Muscle of back (tissue), 13 donors: ENCODE measurements at places on chromosomes 3 and 15.
A peak's percentile ranks its signal among the peaks of the same experiment; 100 is the strongest.

DNA sequence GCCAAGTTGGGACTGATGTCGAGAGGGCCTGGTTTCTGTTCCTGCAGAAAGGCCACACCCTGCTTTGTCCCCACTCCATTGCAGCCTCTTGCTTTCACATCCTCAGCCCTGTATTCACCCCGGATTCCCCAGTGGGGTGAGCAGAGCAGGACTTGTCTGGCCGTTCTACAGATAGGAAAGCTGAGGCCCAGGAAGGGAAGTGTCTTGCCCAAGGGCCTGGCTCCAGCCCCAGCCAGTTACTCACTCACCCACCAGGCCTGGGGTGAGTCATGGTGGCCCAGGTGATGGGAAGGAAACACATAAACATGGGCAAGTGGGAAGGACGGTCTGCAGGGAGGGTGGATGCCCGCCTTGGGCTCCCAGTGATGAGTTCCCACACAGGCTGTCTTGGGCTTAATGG is 6.1 kb upstream of the DUSP7 start:
- DNase-seq: no peak

DNA sequence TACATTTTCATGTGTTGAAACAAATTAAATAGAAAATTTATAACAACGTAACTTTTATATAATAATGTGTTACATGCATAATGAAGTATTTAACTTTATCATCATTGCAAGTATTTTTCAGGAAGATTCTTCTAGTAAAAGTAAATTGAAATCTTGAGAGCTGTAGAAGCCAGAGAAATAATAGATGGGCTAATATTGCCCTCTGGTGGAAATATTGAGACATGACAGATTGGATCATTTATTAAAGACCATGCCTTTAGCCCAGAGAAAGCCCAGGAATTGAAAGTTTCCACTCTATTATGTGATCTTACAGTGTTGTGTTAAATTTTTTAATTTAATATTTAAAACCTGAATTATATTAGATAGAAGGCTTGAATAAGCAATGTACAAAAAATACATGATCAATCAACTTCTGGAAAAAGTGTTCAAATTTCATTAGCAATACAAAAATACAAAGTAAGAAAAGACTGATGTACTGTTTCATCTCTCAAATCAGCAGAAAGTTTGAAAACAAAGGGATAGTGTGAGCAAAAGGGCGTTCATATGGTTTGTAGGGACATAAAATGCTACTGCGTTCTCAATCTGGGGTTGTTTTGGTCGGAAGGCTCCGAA is 52.7 kb upstream of the SPTSSB start:
- peak; percentile 62 for DNase-seq

- no peak for DNase-seq
Measured at GRCh38 chr3:101851072-101851770, 1.9 kb downstream of the NFKBIZ start.

- DNase-seq: no peak
Measured at GRCh38 chr15:20356911-20357480, 184.6 kb downstream of the GOLGA6L6 start.

- DNase-seq: no peak
Measured at GRCh38 chr3:48715174-48715800, 1.7 kb downstream of the IP6K2 start.

GRCh38 chr3:172675441-172676193 is 35.2 kb downstream of the NCEH1 start:
- DNase-seq: peak; percentile 40

DNA sequence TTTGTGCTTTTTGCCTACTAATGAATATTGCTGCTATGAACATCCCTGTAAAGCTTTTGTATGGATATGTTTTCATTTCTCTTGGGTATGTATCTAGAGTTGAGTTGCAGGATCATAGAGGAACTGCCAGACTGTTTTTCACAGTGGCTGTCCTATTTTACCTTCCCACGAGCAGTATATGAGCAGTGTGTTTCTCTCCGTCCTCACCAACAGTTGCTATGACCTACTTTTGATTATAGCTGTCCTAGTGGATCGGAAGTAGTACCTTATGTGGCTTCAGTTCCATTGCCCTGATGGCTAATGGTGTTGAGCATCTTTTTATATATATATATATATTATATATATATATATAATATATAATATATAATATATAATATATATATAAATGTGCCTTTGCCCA is 25.2 kb downstream of the CDAN1 start:
- no peak for DNase-seq

DNA sequence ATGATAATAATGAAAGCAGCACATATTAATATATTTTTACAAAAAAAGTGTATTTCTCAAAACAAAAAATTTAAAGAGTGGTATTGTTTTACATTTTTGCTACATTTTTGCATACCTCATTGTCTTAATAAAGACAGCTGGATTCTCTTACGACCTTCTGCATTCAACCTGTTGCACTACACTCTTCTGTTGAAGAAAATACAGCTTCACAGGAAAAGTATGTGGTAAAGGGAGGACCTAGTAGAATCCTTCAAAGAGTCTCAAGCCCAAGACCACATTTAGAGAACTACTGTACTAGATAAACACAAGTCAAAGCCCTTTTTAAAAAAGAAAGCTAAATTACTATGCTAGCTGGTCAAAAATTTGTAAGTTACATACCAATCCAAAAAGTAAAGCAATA is 7.9 kb downstream of the ZNF280D start:
- no peak for DNase-seq

DNA sequence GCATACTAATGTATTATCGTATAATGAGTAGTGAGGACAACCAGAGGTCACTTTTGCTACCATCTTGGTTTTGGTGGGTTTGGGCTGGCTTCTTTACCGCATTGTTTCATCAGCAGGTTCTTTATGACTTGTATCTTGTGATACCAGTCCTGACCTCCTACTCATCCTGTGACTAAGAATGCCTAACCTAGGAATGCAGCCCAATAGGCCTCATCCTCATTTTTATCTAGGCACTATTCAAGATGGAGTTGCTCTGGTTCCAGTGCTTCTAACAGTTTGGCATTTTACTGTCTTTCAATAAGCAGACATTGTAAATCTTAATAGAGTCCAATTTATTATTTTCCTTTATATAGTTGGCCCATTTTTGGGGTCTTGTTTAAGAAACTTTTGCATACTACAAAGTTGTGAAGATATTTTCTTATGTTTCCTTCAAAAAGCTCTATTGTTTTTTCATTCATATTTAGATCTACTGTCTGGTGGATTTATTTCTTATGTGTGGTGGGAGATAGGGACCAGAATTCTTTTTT is 60.8 kb upstream of the RNU6-1 start:
- DNase-seq: no peak

- DNase-seq: no peak
Measured at GRCh38 chr3:134495980-134496379, 10.1 kb downstream of the CEP63 start.

DNA sequence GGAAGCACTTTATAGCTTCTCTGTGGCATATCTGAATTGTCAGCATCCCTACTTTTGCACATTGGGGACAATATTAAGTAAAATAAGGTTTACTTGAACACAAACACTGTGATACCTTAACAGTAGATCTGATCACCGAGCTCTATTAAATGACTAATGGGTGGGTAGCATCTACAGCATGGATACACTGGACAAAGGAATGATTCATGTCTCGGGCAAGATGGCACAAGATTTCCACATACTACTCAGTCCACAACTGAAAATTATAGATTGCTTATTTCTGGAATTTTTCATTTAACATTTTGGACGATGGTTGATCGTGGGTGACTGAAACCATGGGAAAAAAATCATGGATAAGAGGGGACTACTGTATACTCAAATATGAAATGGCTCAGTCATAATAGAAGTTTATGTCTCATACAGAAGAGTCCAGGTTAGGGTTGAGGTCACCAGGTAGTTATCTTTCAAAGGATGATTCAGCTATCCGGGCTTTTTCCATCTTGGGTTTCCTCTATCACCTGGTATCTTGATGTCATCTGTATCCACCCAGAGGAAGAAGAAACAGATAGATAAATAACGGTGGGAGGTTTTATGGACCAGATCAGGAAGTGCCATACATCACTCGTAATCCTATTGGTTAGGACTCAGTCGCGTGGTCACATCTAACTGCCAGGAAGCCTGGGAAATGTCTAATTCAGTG is 320.0 kb upstream of the RARB start:
- DNase-seq: no peak

DNA sequence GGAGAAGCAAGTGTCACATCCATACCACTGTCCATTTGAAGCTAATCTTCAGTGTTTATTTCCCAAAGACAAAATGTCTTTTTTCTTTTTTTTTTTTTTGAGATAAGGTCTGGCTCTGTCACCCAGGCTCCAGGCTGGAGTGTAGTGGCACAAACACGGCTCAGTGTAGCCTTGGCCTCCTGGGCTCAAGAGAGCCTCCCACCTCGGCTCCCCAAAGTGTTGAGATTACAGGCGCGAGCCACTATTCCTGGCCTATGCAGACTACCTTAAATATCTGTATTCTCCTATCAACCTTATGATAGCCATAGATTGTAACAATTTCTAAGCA is 27.7 kb upstream of the VPS33B start:
- DNase-seq: no peak

DNA sequence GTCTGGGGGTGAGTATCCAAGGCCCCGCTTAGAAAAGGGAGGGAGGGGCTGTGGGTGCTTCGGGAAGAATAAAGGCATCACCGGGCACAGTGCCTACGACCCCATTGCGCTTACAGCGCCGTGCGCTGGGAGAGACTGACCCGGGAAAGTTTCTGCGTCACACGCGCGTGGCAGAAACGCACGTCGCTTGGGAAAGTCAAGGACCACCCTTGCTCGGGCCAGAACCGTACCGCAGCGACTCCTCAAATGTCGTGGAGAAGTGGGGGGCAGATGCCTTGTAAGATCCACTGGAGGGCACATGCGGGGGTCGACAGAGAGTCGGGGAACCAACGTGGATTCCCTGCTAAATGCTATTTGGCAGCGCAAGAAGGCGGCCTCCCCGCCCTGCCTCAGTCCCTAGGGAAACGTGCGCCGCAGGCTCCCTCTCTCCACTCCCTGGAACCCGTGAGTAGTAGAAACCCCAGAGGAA is 2.4 kb downstream of the ADAMTS9 start:
- DNase-seq: no peak

DNA sequence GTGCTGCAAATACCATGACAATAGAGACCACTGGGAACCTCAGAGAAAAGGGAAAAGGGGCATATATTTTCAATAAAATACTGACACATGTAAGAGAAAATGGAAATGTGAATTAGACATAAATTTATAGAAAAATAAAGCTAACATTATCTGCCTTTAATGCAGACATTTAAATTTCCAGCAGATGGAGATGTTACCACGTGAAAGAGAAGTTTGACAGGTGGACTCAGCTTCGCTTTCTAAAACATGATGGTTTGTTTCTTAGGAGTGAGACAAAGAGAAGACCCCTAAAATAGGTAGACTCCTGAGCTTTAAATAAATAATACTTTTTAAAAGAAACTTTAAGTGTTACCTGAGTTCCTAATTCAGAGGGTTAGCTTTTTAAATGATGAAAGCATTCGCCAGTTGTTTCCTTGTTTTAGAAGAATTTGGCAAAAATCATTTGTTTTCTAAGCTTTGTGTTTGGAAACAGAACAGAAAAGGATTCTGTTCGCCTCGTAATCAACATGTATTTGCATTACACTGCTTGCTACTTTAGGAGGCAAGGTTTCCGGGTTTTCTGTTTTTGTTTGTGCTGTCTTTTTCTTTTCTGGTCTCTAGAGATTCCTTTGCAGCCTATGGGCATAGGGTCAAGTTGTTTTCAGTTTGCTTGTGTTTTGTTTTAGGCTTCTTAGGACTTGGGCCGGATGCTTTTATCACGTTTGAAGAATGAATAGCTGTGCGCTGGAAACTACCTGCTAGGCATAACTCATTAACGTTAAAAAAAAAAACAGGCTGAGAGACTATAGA is 271.4 kb downstream of the THSD4 start:
- DNase-seq: peak; percentile 71

DNA sequence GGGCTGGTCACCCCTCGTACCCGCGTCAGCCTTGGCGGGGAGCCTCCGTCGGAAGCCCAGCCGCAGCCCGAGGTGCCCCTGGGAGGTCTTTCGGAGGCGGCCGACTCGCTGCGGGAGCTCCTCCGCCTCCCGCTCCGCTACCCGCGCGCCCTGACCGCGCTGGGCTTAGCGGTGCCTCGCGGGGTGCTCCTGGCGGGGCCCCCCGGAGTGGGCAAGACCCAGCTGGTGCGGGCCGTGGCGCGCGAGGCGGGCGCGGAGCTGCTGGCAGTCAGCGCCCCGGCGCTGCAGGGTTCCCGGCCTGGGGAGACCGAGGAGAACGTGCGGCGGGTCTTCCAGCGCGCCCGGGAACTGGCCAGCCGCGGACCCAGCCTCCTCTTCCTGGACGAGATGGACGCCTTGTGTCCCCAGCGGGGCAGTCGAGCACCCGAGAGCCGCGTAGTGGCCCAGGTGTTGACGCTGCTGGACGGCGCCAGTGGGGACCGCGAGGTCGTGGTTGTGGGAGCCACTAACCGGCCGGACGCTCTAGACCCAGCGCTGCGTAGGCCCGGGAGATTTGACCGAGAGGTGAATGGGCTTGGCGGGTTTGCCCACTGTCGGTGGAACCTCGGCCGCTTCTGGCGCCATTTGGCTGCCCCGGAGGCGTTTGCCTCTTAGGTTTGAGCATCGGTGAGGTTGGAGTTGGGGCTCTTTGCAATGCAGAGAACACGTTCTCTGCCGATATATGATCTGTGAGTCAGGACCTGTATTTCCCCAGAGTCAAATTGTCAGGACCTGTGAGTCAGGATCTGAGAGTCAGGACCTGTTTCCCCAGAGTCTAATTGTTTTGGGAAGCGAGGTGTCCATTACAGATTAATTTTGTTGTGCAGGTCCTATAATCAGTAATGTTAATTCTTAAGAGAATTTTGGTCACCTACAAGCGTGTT is 24.9 kb upstream of the GATM start:
- no peak for DNase-seq

GRCh38 chr3:194874783-194875182 is 189.1 kb downstream of the FAM43A start:
- DNase-seq: no peak

- DNase-seq: no peak
Measured at GRCh38 chr15:42045211-42045615, 24.4 kb upstream of the PLA2G4E start.

- peak; percentile 63 for DNase-seq
Measured at GRCh38 chr15:75577401-75578172, 1.5 kb downstream of the PTPN9 start.

DNA sequence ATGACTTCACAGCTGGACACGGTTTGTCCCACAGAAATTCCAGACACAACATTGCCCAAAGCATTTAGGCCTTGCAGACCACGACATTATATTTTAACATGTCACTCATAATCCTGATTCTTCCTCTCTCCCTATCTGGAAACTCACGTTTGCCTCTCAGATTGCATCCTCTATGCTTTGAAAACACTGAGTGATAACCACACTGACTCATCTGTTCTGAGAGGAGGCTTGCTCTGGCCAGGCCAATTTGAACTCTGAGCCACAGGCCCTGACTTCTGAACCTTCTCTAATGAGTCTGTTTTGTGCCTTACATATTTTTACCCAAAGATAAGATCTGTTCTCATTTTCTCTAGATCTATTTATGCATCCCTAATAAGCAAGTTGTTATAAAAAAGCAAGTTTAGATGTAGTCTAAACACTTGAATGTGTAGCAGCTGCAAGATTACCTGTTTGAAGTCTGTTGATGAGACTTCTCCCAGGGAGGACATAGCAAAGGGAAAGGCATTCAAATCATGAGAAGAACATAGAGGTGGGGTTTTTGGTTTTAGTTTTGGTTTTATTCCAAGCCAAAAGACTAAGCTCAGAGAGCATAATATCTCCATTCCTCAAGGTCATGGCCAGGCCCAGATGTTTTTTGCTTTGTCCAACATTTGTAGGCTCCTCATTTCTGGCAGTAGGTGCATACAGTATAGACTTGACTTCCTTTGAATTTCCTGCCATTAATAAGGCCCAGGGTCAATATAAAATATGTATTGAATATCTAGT is 234.4 kb upstream of the LRTM1 start:
- no peak for DNase-seq
